ENCODE measurements at places on chromosomes 12 and 14.

DNA sequence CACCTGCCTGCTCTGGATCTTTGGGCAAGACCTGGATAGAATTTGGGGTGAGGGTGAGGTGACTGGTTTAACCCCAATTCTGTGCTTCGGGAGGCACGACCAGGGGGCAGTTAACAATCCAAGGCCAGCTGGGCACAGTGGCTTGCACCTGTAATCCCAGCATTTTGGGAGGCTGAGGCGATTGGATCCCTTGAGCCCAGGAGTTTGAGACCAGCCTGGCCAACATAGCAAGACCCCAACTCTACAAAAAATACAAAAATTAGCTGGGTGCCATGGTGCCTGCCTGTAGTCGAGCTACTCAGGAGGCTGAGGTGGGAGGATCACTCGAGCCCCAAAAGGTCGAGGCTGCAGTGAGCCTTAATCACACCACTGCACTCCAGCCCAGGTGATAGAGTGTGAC is 38.2 kb downstream of the HRK start:
- DNase-seq: no peak

- DNase-seq: no peak
Measured at GRCh38 chr14:50065583-50065982, 50.8 kb downstream of the VCPKMT start.

GRCh38 chr14:105128059-105128458 is 40.5 kb downstream of the JAG2 start:
- no peak for DNase-seq

DNA sequence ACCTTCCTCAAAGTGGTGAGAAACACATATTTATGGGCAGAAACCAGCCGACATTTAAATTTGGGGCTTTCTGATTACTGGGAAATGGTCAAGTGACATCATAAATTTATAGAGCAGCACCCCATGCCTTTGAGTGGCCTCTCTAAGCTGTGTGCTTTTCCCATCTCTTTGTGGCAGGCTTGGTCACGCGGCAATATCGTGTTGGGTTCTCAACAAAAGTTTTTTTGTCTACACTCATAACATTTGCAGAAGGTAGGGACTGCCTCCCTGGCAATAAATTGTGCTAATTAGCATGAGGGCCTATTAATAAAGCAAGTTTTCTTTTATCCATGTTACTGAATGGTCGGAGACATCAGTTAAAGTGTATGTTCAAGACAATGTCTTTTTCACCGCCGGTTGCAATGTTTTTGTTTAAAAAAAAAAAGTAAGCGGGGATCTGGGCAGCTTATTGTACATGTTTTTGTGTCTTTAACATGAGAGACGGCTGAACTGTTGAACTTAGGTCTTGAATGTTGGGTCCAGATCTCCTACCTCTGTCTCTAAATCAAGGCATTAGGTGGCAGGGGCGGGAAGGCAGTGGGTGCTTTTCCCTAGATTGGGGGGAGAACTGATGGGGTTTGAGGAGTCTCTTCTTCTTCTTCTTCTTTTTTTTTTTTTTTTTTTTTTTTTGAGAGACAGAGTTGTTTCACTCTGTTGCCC is 193.3 kb downstream of the PHETA1 start:
- no peak for DNase-seq

DNA sequence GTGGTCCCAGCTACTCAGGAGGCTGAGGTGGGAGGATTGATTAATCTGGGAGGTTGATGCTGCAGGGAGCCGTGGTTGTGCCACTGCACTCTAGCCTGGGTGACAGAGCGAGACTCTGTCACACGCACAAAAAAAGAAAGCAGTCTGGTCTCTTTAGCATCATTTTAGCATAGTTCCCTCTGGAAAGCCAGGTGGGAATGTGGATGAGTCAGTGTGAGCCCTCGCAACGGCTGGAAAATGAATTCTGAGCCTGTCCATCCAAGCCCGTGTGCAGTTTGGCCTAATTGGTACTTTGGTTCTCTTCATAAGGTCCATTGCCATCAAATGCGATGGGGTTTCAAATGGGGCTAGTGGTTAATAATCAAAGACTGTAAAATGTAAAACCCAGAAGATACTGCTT is 2.4 kb downstream of the MYL2 start:
- no peak for DNase-seq

- no peak for DNase-seq
Measured at GRCh38 chr14:93965287-93965821, 11.0 kb downstream of the ASB2 start.

- DNase-seq: no peak
Measured at GRCh38 chr14:31957565-31957964, 119.5 kb upstream of the ARHGAP5 start.

DNA sequence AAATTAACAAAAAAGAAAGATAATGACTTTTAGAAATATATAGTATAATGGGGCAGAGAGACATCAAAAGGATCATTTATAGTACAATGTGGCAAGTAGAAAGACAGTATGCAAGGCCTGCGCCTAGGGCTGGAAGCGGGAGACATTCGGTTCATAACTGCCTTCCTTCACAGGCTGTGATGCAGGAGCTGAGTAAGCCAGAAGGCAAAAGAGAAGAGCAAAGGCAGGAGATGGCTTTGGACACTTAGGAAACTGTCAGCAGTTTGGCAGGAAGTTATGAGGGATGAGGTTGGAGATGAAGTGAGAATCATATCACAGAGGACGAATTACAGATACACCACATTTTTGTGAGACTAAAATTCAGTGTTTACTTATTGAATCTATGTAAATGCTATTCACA is 97.8 kb downstream of the EPS8 start:
- no peak for DNase-seq

- DNase-seq: no peak
Measured at GRCh38 chr12:104634044-104634443, 177.3 kb downstream of the CHST11 start.

- no peak for DNase-seq
Measured at GRCh38 chr14:58540749-58541632, 96.8 kb upstream of the DACT1 start.

DNA sequence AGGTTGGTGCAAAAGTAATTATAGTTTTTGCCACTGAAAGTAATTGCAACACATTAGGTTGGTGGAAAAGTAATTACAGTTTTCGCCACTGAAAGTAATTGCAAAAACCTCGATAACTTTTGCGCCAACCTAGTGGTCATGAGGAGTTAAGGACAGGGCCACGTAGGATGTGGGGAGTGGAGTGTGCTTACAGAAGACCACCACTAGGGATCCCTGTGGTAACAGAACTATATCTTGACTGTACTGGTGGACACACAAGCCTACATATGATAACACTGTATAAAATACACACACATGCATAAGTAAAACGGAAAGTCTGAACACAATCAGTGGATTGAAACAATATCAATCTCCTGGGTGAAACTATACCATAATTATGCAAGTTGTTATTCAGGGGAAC is 187.4 kb upstream of the ABCD2 start:
- DNase-seq: no peak

DNA sequence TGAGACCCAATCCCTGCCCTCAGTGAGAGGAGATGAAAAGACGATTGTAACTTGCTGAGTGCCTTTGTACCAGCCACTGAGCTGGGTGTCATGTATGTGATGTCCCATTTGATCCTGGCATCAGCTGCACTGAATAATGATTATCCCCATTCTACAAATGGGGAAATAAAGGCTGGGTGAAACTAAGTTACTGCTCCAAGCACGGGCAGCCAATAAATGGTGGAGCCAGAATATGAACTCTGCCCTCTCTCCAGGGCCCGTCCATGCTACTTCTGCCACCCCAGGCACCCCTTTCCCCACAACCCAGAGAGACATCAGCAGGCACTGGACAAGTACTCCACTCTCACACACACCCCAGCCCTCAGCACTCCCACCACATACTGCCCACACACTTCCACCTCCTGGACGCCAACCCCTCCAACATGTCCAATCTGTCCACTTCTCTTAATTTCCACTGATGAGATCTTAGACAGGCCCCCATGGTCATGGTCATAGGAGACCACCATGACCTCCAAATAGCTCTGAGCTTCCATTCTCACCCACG is 115.8 kb downstream of the DICER1 start:
- no peak for DNase-seq

- DNase-seq: no peak
Measured at GRCh38 chr14:101412739-101413138, 148.6 kb upstream of the DIO3 start.

DNA sequence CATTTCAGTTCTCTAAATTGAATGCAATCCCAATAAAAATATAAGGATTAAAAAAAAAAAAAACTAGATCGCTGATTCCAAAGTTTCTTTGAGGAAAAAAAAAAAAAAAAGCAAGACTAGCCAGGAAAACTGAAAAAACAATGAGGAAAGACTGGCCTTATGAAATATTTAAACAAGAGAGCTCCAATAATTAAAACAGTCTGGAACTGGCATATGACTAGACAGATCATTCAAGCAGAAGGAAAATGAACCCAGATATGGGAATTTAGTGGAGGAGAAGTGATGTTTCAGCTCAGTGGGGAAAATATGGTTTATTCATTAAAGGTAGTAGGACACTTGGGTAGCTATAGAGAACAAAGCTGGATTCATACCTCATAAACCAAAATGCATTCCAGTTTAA is 42.0 kb upstream of the TBC1D15 start:
- DNase-seq: no peak
